ENCODE measurements at places on chromosomes 7 and 10.

- no peak for DNase-seq
These were observed 57.6 kb upstream of the DDC start for GRCh38 chr7:50622821-50623220.

DNA sequence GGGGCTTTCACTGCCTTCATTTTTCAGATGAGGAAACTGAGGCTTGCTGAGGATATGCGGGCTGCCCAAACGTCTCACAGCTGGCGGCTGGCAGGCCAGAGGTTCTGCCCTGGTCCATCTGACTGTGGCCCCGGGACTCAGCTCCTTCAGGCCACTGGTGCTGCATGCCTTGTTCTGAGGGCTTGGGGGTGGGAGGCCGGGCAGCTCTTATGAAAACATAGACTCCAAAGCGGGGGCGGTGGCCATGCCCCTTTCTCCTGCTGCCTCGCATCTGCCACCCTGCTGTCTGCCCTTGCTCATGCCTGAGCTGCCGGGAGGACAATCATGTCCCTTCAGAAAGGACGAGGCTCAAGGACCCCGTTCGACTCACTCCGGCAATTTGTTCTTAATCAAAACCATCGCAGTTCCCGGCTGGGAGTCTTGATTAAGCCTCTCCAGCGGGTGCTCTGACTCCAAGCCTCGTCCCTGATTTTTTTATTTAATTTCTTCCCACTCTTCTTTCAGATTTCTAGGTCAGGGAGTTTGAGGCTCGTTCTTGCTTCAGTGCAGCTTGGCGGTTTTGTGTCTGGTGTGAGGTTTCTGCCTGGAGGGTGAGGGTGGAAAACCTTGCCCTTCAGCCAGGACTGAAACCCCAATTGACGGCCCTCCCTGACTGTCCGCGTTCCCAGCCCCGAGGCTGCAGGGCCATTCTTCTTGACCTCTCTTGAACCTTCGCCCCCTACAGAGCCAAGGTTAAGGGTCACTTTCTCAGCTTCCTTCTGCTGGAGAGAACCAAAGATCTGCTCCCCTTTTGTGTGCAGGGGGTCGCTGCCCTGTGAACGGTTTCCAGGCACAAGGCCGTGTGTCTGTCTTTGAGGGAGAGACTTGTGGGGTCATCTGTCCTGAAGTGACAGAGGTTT is 120.8 kb downstream of the DNAJB6 start:
- no peak for DNase-seq

- DNase-seq, result no peak
These were observed 598.6 kb downstream of the SH2D4B start for GRCh38 chr10:81136261-81136660.

GRCh38 chr7:36487756-36488336 is 98.2 kb downstream of the ANLN start:
- peak; percentile 58 for DNase-seq

DNA sequence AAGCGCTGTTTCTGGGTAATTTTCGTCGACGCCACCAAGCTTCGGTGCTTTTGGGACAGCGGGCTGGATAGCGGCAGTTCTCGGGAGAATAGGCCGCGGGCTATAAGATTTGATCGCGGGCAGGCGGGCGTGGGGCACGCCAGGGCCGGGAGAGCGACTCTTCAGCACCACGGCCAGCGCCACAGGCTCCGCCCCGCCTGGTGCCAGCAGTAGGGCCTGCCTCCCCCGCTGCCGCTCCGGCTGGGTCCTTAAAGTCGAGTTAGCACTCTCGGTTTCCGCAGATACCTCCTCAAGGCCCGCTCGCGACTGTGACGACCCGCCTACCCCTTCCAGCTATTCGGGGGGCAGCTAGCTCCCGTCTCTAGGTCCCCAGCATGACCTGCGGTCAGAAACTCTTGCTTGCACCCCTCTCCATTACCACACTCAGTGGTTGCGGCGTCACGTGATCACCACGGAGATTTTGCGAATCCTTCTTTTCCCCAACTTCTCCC is 9.4 kb downstream of the NXPH1 start:
- no peak for DNase-seq

DNA sequence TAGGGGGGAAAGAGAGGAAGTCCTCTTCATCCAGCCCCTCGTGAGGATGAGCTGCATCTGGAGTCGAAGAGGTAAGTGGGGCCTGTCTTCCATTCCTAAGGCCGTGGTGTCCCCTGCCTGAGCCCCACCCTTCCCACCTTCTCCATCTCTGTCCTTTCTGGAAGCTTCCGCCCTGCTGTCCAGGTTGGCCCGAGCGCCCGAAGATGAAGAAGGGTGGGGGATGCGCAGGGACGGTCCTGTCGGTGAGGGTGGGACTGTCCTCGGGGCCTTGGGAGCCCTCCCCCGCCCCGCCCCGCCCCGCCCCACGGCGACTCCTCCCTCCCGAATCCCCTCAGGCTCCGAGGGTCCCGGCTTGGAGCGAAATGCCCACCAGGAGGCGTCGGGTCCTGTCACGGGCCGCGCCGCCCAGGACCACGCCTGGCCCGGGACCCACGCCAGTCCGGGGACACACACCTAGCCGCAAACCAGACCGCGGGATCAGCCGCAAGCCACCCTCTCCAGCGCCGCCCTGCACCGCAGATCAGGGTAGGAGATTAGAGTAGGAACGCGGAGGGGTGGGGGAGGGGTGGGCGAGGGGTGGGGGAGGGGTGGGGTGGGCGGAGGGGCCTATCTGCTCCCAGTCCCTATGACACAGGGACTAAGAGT is 15.3 kb downstream of the GPRIN2 start:
- no peak for DNase-seq

- DNase-seq, result no peak
These were observed 3.7 kb upstream of the AKR1C3 start for GRCh38 chr10:5090551-5090950.

DNA sequence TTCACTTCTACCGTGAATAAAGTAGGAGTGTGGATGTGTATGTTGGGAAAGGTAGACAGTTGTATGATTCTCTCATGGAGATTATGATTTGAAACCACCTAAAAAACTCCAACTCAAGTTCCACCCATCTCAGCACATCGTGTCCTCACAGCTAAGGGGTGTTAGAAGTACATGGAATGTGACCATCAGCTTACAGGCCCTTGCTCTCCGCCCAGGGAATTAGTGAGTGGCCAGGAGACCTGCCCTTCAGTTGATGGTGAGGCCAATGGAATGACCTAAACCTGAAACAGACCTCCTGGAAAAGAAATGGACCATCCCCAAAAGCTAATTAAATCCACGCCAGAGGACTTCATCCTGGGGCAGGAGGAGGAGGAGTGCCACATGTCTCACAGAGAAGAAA is 2.1 kb upstream of the WNT2 start:
- peak; percentile 15 for DNase-seq

GRCh38 chr7:95904099-95904498 is 131.7 kb downstream of the DYNC1I1 start:
- no peak for DNase-seq

DNA sequence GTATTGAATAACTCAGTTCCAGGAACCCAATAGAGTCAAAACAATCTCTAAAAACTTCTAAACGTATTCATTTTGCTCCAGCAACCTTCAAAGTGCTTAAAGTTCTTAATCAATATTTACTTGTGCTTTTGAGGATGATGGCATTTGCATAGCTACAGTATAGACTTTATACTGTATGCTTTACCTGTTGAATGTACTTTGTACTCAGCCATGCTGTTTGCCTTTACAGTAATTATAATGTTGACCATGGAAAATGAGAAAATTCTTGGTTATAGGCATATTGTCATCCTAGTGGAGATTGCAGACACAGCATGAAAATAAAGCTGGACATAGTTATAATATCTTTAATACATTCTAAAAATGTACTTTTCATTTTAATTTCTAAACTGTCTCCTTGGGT is 762.7 kb upstream of the PHF14 start:
- DNase-seq, result no peak

- DNase-seq, result no peak
These were observed 201.7 kb upstream of the ADARB2 start for GRCh38 chr10:1939016-1939415.
